ENCODE measurements at places on chromosomes 6 and 20.

GRCh38 chr6:160163912-160164311 lies 42.3 kb downstream of the SLC22A1 start:
- DNase-seq: no peak

- DNase-seq: no peak
Measured at GRCh38 chr6:157239148-157239547, 84.2 kb downstream of the TMEM242 start.

- no peak for DNase-seq
Measured at GRCh38 chr6:4969609-4970285, 34.1 kb downstream of the RPP40 start.

DNA sequence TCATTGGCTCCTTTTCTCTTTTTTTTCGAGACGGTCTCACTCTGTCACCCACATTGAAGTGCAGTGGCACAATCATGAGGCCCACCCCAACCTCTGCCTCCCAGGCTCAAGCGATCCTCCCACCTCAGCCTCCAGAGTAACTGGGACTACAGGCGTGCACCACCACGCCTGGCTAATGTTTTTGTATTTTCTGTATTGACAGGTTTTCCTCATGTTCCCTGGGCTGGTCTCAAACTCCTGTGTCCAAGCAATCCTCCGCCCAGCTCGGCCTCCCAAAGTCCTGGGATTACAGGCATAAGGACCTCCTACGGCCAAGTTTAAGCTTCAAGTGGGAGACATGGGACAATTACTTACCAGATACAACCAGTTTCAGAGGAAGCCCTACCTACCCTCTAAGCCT lies 9.4 kb upstream of the POU5F1 start:
- DNase-seq: no peak

DNA sequence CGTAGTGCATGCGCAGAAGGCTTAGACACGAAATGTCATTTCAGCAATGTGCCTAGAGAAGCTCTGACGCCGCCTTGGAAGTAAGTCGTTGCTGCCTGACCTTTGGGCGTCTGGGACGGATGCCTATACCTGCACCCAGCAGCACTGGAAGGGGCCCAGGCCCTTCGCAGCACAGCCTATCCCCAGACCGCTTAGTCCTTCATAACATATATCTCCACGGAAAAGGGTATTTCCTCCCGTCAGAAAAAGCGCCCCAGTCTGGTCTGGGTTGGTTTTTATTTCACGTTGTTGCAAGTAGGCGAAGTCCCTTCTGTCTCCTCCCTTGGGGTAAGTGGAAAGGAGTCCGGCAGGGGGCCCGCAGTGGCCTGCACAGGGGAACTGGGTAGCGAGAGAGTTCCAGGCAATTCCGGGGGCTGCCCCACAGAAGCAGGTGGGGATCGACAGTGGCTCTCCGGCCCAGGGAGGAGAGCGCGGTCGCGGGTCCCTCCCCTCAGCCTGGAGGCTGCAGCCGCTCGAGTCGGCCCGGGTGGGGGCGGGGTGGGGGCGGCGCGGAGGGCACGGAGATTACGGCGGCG lies 559 bp upstream of the EYA4 start:
- DNase-seq: no peak

DNA sequence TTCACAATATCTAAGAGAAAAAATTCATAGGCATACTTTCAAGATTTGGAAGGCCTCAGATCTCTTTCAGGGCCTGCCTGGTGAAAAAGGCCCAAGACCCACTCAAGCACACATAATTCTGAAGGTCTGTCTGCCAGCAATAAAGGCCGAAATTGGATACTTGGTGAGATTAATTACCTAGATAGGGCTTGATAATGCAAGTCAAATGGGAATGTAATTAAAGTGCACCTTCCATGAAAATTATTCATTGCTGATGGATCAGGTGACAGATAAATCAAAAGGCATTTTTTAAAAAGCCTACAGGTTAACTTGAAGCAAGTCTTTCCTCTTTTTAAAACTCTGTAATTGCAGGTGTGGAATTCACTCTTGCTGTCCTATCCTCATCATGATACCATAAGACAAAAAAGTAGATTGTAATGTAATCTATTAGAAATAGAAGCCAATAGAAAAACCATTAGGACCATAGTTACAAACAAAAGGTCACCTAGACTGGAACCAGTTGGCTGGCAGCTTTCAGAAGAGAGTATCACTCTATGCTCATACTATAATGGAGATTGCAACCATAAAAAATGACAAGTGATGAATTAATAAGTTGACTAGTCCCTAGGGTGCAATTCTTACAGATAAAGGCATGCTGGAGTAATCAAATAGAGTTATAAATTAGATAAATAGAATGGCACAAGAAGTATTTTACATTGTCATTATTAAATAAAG lies 77.3 kb downstream of the EPHA7 start:
- no peak for DNase-seq

GRCh38 chr20:8082989-8083388 lies 49.1 kb upstream of the PLCB1 start:
- DNase-seq: no peak

DNA sequence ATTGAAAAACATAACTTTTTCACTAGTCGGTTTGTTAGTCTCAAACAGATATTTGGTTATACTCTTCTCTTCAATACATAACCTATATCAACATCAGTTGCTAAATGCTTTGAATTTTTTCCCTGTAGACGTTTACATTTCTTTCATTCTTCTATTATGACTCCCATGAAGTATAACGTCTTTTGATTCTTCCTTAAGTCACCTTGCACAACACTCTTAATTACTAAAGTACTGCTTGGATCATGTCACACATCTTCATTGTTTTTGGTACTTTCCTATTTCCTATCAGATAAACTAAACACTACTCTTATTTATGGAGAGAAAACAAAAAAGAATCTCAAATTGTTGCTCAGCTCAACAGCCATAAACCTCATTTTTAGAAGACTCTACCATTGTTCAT lies 23.0 kb upstream of the BMP5 start:
- no peak for DNase-seq

DNA sequence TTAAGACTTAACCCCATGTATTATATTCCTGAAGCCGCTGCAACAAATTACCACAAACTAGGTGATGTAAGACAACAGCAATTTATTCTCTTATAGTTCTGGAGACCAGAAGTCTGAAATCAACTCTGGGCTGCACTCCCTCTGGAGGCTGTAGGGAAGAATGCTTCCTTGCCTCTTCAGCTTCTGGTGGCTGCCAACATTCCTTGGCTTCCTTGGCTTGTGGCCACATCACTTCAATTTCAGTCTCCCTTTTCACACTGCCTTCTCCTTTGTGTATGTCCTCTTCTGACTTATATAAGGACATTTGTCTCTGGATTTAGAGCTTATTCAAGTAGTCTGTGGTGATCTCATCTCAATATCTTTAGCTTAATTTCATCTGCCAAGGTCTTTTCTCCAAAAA lies 141.6 kb downstream of the DHX35 start:
- DNase-seq: no peak
